ENCODE measurements at places on chromosomes 7 and 10. TPM values are rescaled to one million over a fixed set of nuclear protein-coding genes. Genes with fewer than 3 reads are reported as not detected.

NXPH1 gene
- total RNA-seq, result 0.14 TPM

DNA sequence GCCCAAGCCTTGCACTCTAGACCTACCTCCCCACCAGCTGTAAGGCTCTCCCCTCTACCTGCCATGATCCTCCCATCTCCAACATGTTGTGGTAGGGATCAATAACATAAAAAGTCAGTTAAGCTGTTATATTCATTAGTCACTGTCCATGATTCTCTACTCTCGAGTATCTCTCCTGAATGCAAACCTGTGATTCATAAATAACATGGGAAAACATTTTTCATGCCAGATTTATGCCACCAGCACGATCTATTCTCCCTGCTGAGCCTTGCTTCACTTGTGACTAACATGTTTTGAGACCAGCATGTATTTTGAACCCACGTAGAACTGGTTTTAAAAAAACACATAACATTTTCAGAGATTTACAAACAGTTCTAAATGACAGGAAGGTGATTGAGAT lies 30.3 kb downstream of the TMEM168 start:
- no peak for DNase-seq

PTPN12 gene
- total RNA-seq, result 19.0 TPM

SEMA4G gene
- total RNA-seq, result 6.6 TPM

SMO gene
- total RNA-seq, result 62.3 TPM
